ENCODE measurements at places on chromosomes 3 and 15. TPM values are rescaled to one million over a fixed set of nuclear protein-coding genes. Genes with fewer than 3 reads are reported as not detected.
A peak's percentile ranks its signal among the peaks of the same experiment; 100 is the strongest.

GRCh38 chr3:155248531-155249187 is 44.8 kb downstream of the STRIT1 start:
- no peak for DNase-seq

UNC13C gene
- total RNA-seq, result 0.64 TPM

DNA sequence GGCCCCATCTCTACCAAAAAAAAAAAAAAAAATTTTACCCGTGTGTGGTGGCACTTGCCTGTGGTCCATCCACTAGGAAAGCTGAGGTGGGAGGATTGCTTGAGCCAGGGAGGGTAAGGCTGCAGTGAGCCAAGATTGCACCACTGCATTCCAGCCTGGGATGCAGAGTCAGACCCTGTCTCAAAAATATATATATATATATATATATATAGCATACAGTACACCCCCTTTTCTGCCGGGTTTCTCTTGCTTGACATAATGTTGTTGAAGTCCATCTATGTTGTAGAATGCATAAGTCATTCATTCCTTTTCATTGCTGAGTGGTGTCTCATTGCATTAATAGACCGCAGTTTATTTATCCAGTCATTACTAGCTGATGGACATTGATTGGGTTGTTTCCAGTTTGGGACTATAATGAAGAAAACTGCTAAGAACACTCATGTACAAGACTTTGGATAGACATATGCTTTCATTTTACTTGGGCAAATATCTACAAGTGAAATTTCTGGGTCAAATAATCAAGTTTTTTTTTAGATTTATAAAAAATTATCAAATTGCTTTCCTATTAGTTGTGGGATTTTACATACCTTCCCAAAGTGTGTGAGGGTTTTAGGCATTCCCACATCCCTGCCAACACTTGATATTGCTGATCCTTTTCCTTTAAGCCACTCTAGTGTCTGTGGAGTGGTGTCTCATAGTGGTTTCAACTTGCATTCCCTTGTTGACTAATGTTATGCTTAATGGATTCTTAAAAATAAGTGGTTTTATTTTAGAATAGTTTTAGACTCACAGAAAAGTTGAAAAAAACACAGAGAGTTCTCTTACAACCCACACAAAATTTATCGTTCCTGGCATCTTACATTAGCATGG is 2.1 kb upstream of the PRR20G start:
- peak; percentile 22 for DNase-seq

GRCh38 chr15:89164712-89165211 is 56.6 kb downstream of the RLBP1 start:
- DNase-seq, result no peak

ITIH1 gene
- total RNA-seq, result not detected

ANKRD63 gene
- not detected for total RNA-seq

DNA sequence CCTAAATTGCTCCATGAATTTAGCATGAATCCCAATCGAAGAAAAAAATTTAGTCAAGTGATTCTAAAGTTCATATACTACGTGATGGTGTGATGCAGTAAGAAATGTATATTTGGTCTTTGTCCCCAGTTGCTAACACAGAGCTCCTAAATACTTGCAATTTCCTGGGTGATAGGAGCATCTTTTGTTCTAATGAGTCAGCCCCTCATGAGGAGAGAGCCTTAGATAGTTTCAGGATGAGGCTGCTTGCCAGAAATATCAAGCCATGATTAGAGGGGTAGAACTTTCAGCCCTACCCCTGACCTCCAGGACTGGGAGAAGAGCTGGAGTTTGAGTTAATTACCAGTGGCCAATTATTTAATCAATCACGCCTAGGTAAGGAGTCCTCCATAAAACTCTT is 170.2 kb downstream of the PDE8A start:
- no peak for DNase-seq

DNA sequence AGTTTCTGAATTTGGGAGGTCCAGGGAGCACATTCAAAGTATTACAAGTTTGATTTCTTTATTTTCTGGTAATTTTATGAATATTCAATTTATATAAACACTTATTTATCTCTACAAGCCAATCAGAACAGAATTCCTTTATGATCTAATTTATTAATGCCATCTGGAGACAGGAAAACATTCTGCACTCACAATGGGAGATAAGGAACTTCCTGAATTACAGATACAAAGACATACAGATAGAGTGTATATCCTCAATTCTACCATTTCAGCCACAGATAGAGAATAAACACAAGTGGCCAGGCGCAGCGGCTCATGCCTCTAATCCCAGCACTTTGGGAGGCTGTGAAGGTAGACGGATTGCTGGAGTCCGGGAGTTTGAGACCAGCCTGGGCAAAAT is 86.0 kb downstream of the IQCH start:
- no peak for DNase-seq

DNA sequence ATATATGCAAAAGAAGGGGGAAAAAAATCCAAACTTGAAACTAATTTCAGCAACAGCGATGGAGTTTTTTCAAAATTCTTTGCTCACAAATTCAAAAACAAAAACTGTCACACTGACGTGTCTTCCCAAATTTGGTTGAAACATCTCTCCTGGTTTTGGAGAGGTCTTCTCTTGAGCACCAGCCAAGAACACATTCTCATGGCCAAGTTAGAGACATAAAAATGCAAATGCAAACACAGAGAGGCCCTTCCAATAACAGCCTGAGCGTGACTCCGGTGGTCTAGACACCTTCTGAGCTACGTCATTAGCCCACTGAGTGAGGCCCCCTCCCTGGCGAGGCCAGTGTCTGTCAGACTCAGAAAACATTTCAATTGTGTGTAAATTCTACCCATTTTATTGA is 436.0 kb upstream of the PROK2 start:
- no peak for DNase-seq

SLC22A14 gene
- total RNA-seq, result 0.64 TPM

- DNase-seq, result peak; percentile 5
These were observed 52.3 kb upstream of the CHRNA7 start for GRCh38 chr15:31977812-31978661.

Measured in bronchial epithelial cell (primary cell).